Tongue (tissue), 3 donors: ENCODE measurements at places on chromosomes 12 and 14. TPM values are rescaled to one million over a fixed set of nuclear protein-coding genes. Genes with fewer than 3 reads are reported as not detected.

The KRT84 gene
- total RNA-seq: not detected

The MGST1 gene
- 5.6 TPM for total RNA-seq

The SIX4 gene
- total RNA-seq: 30.6 TPM

The GYS2 gene
- total RNA-seq: not detected

The EIF4B gene
- 789 TPM for total RNA-seq

The OR4E2 gene
- not detected for total RNA-seq

The LRRC43 gene
- total RNA-seq: 0.51 TPM

The ARHGDIB gene
- total RNA-seq: 23.0 TPM

The NOS1 gene
- 21.2 TPM for total RNA-seq

The PRKD1 gene
- total RNA-seq: 19.2 TPM

The LRR1 gene
- 9.6 TPM for total RNA-seq

The ANKRD33 gene
- not detected for total RNA-seq

The CLEC1B gene
- total RNA-seq: not detected

The IL25 gene
- not detected for total RNA-seq

The ACSM4 gene
- total RNA-seq: not detected

The WNT1 gene
- not detected for total RNA-seq
